ENCODE measurements at places on chromosomes 2 and 18.

GRCh38 chr2:73408198-73408597 is 22.6 kb downstream of the ALMS1 start:
- DNase-seq = no peak

DNA sequence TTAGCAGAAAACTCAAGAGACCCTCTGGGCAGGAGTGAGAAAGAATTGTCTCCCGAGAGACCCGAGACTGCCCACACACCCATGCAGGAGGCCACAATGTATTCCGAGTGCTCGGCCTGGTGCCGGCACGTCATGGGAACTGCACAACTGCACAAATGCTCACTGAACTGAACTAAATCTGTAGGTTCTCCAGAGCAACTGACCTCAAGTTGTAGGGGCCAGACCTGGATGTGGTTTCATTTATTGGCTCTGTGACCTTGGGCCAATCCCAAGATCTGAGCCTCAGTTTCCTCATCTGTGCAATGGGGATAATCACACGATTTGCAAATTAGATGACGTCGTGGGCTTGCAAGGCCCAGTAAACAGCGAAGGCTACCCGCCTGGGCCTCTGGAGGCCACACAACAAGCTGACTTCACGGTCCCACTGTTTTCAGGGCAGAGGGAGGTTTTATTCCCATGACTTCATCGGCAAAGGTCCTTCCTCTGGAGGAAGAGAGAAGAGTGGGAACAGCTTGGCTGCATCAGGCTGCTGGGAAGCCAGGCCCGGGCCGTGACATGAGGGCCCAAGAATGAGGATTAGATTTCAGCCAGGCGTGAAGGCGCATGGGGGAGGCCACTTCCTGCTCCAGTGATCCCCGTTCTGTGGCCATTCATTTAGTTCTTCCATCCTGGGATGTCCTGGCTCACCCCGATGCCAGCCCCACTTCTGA is 3.6 kb upstream of the ERFE start:
- DNase-seq = no peak

GRCh38 chr2:145000376-145000775 is 480.5 kb upstream of the ZEB2 start:
- DNase-seq = no peak

DNA sequence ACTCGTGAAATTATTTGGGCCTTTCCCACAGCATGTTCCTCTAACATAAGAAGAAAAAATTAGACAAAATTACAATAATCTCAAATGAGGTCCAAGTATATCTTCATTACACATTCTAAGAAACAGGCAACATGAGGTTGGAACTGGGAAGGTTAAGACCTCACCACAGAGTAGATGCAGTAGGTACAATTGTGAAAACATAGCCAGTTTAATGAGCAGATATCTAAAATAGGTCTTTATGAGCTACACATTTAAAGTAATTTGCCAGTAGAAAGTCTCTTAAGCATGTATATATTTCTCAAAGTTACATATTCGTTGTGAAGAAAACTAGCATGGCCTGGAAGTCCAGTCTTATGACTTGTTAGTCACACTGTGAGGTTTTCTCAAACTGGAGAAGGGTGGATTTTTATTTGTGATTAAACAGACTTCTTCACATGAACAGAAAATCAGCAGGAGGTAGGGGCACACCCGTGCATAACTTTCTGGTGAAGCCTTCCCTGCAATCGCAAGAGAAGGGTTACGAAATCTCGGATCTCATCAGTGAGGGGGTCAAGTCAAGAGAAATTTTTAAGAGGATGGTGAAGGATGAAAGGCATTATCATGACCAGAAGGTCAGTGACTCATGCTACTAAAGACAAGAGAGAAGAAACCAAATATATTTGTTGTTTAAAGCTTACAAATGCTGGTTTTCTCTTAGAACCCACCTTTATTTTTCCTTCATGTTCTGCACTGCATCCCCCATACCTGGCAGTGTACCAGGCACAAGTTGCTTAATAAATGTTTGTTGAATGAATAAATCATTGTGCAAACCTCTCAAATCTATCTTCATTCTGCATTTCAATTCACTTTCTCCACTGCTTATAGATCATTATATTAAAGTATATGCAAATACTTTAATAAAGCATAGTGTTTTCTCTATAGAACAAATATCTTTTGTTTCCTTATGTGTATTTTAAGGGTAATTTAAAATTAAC is 5.1 kb upstream of the RAB27B start:
- no peak for DNase-seq

DNA sequence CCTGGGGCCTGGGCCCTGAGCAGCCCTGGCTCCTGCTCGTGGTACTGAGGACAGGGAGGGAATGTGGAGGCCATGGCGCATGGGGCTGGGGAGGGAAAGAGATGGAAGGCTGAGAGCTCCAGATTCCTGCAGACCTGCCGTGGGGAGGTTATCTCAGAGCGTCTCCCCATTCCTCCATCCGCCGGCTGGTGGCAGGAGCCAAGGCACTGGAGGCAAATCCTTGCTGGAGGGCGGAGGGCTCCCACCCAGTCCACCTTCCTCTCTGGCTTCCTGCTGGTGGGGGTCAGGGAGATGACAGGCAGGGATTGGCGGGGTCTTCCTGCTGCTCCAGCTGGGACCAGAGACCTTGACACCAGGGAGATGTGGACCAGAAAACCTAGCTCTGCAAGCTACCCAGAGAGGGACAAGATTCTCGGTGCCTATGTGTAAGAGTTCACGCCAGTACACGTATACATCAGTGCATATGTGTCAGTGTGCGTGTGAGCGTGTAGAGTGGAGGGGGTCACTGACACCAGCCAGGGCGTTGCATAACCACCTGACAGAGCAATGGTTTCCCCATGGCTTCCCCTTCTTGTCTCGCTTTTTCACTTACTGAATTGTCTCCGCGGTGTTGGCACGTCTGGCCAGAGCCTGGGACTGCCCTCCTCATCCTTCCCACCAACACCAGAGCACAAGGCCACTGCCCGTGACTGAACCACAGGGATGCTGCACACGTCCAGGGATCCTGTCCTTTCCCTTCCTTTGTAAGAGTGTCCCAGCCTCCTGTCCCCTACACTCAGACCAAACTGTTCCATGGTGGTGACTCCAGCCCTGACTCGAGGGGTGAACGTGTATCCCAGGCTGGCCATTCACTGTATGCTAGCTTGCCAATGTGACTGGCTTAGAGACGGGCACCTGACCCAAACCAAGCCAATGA is 15.8 kb upstream of the SEMA4C start:
- no peak for DNase-seq

DNA sequence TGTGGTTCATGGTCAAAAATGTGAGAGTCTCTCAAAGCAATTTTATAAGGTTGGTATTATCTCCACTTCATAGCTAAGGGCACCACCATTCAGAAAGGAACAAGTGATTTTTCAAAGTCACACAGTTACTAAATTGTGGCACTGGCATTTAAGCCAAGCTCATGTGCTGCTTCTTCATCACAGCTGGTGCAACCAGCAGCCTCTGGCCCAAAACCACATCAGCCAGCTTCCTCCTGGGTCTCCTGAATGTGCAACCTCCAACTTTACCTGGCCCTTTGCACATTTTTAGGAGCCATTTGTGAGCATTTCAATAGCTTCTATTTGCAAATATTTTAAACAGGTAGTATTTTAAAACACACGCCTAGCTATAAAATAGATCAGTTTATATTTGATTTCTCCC is 293.7 kb downstream of the BCL11A start:
- DNase-seq = no peak

- DNase-seq = no peak
Measured at GRCh38 chr18:57791192-57791591, 11.9 kb downstream of the ATP8B1 start.

DNA sequence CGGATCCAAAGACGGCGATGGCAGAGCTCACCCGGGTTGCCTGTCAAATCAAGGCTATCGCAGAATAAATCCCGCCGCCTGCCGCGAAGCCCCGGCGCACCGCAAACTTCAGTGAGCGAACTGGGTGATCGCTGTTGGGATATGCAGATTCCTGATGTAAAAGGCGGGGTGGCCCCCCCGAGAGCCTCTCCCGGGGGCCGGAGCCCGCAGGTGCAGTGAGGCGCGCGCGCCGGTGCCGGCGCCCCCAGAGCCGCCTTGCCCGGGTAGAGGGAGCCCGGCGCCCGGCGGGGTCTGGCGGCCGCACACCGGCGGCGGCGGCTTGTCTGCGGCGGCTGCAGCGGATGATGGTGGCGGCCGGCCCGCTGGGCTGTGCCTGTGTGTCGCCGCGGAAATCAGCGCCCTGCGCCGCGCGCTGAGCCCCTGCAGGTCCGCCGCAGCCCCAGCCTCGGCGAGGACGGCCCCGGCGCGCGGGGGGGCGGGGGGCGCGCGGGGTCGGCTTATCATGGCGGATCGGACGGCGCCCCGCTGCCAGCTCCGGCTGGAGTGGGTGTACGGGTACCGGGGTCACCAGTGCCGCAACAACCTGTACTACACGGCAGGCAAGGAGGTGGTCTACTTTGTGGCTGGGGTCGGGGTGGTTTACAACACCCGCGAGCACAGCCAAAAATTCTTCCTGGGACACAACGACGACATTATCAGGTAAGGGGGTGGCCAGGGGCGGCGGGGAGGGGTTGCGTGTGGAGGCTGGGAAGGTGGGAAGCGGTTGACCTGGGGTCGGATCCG is 1.3 kb downstream of the EML6 start:
- no peak for DNase-seq

- no peak for DNase-seq
Measured at GRCh38 chr18:74785632-74786031, 188.0 kb downstream of the ZNF407 start.

DNA sequence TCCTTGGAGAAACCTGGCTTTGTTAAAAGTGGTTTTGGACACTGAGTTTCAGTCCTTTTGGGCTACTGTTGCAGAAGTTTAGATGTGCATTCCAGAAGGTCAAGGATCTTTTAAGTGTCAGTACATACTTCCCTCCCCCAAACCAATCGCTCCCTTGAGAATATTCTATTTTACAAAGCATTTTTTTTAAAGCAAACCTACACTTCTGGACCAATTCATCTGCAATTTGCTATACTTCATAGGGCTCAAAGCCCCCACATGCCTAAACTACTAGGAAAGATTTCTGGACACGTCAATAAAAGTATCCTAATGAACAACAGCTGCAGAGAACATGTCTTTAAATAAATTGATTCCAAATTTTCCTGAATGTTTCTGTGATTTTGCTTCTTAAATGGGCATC is 157.6 kb downstream of the RDH14 start:
- DNase-seq = no peak

DNA sequence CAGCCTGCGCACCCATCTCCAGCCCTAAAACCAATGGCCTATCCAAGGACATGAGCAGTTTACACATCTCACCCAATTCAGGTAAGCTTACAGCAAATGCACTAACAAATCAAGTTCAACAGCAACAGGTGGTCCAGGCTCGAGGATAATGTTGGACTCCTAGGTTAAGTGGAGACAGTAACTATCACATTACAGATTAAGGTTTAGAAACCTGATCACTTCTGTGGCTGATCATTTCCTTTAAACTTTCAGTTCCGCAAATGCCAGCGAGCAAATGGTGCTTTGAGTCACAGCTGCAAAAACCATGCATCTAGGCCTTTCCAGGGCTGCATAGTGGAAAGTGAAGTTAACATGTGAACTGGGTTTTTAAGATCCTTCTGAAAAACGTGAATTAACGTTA is 259.4 kb downstream of the GBX2 start:
- no peak for DNase-seq

DNA sequence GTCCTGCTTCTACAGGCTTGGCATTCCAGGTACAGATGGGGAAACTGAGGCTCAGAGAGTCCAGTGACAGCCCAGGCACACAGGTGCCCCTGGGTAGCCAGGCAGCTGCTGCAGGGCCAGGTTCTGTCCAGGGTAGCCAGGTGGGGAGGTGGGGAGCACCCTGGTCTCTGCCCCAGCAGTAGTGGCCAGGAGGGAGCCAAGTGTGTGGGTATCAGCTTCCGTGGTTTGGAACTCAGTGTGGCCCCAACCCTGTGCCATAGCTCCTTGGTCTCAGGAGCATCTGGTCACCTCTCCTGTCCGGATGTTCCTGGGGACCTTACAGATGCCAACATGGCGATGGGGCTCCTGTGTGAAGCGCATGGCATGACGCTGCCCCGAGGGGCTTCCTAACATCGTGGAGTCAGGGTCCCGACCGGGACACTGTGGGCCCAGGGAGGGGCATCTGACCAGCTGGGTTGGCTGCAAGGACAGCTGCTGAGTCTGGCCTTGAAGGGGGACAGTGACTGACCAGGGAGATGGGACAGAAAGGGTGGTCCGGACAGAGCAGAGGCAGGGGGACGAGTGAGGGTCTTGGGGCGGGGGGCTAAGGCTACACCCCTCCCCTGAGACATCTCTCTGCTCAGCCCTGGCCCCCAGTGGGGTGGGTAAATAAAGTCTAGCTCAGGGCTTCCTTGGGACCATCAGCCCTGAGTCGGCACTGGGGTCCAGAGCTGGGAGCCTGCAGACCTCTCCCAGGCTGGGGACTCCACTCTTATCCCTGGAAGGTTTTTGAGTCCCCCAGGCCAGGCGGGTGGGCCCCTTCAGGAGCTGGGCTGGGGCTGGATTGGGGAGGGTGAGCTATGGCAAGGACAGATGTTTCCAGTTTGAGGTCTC is 76.0 kb upstream of the SMAD7 start:
- no peak for DNase-seq

GRCh38 chr2:182191061-182191460 is 205.4 kb downstream of the PPP1R1C start:
- DNase-seq = no peak

- DNase-seq = no peak
Measured at GRCh38 chr2:9135822-9136558, 70.6 kb upstream of the ASAP2 start.

GRCh38 chr2:205754924-205755321 is 72.6 kb downstream of the NRP2 start:
- no peak for DNase-seq

- no peak for DNase-seq
Measured at GRCh38 chr2:8433390-8433789, 248.5 kb upstream of the ID2 start.

GRCh38 chr2:234985608-234986245 is 33.9 kb downstream of the SH3BP4 start:
- no peak for DNase-seq

DNA sequence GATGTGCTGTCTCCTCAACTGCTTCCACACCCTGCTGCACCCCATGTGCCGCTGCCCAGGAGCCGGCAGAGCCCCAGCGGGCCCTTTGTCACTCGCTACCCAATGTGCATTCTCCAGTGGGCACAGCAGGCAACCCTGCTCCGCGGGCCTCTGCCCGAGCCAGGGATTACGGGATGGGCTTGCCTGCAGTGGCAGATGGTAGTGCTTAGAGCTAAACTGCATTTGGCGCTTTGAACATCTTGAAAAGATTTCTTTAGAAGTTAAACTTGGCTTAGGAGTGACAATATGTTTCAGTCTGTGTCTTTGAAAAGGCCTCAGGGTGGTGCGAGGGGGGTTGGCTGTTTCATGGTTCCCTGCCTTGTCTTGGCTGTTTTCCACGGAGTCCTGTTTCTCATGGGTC is 84.0 kb upstream of the BOD1L2 start:
- DNase-seq = no peak

- no peak for DNase-seq
Measured at GRCh38 chr2:142857256-142858164, 20.0 kb upstream of the KYNU start.

DNA sequence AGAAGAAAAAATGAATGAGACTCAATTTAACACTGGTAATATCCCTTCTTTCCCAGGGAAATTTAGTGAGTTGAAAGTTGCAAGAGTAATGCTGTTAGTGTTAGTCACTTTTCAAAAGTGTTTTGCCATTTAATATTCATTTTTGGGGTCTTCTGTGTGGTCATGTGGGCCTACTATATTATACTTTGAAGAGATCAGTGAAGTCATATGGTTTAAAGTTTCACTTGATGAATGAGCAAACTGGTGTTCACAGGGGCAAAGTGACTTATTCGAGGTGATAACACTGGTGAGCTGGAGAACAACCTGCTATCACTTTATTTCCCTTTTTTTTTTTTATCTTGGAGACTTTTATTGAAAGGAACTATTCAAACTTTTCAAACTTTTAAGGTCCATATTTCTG is 196.0 kb downstream of the PLCL1 start:
- no peak for DNase-seq

- DNase-seq = no peak
Measured at GRCh38 chr2:28209864-28210263, 182.8 kb upstream of the FOSL2 start.

Data from hematopoietic multipotent progenitor cell treated with erythropoietin and hydrocortisone succinate and interleukin-3 and kit ligand, for 8 days (in vitro differentiated cells).